ENCODE measurements at places on chromosomes 5 and 9. TPM values are rescaled to one million over a fixed set of nuclear protein-coding genes. Genes with fewer than 3 reads are reported as not detected.

DNA sequence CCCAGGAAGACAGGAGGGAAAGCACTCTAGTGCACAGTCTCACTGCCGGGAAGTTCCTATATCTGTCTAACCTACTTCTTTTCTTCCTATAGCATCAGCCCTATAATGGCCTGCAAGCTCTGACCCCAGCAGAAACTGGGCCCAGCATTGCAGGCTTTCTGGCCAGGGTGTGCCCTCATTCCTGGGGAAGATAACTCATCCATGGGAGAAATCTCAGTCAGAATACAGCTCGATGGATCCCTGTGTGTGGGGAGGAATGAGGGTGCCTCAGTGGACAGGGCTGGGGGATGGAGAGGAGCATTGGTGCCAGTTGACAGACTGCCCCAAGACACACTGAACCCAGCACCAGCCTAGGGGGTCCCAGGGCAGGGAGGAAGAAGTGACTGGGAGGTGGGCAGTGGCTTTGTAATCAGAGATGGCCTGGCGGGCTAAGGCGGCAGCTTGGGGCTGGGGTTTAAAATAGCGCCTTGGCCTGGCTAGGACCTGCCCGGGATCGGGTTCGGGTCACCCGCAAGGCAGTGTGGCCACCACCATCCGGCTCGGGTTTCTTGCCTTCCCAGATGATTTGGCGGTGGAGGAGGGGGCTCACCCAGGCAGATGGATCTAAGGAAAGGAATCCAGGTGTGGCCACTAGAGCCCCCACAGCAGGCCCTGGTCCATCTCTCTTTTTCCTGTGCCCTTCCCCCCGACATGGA, 7.6 kb upstream of the CXXC5 start:
- H3K27ac ChIP-seq = peak overlapping the region; percentile 95
- H3K4me3 ChIP-seq = no peak overlapping the region
- no peaks in the 10 kb centered on the region for H3K27me3 ChIP-seq
- no peaks in the 10 kb centered on the region for H3K36me3 ChIP-seq

GRCh38 chr9:12851341-12852090, 76.7 kb downstream of the LURAP1L start:
- H3K27ac ChIP-seq = no peak overlapping the region
- H3K4me3 ChIP-seq = no peak overlapping the region
- no peak for DNase-seq
- no peaks in the 10 kb centered on the region for H3K27me3 ChIP-seq

Gene LRRTM2
- 1.0 TPM for total RNA-seq

Gene TPPP
- total RNA-seq = 3.9 TPM

Gene LHX3
- total RNA-seq = not detected

Gene PTGS1
- 2.7 TPM for total RNA-seq
